ENCODE measurements at places on chromosomes 4 and X.

GRCh38 chr4:120059036-120059435, 7.6 kb downstream of the MAD2L1 start:
- no peak for DNase-seq

DNA sequence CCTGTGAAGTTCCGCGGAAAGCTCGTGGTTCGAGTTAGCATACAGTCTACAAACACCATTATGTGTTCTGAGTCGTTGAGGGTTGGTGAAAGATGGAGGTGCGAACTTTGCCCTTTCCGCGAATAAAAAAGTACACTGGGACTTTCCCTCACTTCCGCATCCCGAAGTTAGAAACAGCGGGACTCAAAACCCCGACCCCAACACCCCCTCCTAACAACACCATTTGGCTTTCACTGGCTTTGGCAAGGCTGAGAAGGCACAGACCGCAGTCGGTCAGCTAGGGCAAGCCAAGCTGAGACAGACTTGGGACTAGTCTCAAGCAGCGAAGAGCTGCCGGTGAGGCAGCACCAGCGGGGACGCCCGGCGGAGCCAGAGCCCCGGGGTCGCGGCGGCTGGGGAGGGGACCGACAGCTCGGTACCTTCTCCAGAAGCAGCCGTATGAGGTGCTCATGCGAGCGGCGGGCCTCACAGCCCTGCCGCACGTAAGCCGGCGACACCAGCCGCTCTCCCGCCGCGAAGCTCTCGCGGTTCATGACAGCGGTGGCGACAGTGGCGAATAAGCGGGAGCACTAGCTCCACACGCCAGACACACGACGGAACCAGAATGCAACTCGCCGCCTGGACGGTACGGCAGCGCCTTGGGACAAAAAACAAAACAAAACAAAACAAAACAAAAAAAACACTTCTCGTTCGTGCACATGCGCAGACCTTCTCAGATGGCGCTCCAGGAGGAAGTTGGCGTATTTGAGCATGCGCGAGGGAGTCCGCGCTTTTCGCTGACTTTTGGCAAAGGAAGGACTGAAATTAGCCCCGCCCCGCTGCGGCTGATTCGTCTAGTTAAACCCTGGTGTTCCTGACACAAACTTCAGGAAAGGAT, at the start of gene SEPSECS:
Gene SEPSECS (minus strand): TSS at position 613 of the 877 bp plus-strand sequence. CDS start 80 bp downstream, at position 533.
- DNase-seq = peak; percentile 99

DNA sequence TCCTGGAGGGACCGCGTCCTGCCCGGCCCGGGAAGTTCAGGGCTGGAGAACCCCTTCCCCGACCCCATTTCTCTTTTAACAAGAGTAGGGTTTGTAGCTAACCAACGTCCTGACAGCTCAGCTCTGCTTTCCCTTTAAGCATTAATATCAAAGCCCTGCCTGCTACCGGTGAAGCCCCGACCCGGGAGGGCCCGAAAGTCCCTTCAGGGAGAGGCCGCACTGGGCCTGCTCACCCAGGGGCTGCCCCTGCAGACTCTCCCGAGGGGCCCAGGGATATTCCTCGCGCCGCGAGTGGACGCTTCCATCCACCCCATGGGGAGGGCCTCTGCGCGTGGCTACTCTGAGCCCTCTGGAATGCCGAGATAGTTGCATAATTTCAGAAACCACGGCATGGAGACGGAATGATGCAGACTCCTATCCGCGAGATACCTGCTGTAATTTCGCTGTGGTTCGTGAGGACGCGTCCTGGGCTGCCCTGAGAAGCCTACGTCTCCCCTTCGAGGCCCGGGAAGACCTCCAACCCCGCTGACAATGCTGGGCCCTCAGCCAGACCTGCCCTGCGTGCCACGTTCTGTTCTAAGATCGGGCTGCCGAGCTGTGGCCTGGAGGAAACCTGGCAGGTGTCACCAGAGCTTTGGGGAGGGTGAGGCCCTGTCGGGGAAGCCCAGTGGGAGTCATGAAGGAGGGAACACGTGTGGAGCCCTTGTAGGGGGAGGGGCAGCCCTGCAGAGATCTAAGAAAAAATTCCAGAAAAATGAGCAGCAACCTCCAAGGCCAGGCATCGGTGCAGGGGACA, 999 bp upstream of the CTBP1 start:
- DNase-seq = peak; percentile 46

GRCh38 chr4:99221980-99222379, 2.9 kb upstream of the ADH6 start:
- DNase-seq = peak; percentile 31

DNA sequence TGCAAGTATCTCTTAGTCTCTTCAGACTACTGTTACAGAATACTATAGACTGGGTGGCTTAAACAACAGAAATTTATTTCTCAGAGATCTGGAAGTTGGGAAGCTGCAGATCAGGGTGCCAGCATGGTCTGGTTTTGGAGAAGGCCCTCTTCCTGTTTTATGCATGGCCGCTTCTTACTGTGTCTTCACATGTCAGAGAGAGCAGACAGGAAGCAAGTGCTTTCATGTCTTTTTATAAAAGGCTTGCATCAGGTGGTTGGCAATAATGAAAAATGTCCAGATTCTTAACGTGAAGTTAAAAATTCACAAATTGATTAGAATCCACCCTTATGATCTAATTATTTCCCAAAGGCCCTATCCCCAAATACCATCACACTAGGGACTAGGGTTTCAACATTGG, 284.9 kb downstream of the RPA4 start:
- DNase-seq = no peak

- DNase-seq = no peak
Measured at GRCh38 chrX:122625239-122625638, 558.8 kb upstream of the GRIA3 start.

DNA sequence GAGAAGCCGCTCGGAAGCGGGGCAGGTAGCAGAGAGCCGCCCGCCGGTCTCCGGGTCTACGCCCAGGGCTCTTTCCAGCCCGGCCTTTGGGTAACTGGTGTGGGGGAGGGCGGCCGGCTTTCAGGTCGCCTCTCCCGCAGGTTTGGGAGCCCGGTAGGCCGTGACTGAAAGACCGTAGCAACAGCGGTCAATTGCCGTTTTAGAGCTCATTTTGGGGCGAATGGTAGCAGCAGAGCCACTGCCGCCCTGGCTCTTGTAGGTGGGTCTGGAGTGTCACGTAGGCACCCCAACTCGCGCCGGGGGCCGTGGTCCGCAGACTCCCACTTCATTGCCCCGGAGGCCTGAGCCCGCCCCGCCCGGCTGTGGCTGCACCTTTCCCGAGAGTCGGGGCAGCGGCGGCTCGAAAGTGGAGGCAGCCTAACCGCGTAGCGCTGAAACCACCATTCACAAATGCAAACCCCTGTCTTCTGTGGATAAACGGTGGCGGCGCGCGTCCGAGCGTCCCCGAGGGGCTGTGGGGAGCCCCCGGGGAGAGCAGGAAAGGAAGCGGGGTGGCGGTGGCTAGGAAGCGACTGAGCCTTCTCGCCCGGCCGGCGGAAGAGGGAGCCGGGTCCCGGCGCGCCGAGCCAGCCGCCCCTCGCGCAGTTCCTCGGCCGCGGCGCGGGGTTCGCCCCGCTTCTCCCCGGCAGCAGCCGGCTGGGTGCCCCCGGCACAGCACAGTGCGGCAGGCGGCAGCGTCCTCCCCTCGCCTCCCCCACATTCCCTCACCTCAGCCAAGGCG, 2185.1 kb upstream of the TENM3 start:
- DNase-seq = peak; percentile 3

GRCh38 chrX:14533867-14534266, 4.5 kb downstream of the GLRA2 start:
- no peak for DNase-seq

GRCh38 chr4:19993242-19993641, 258.5 kb upstream of the SLIT2 start:
- DNase-seq = peak; percentile 59

- DNase-seq = no peak
Measured at GRCh38 chrX:68995386-68995779, 166.6 kb downstream of the EFNB1 start.

GRCh38 chr4:85778632-85779131, 303.7 kb downstream of the ARHGAP24 start:
- DNase-seq = peak; percentile 61

- DNase-seq = peak; percentile 77
Measured at GRCh38 chr4:141246243-141246642, 25.5 kb downstream of the ZNF330 start.

- DNase-seq = peak; percentile 1
Measured at GRCh38 chrX:38726612-38727011, 74.6 kb upstream of the MID1IP1 start.

DNA sequence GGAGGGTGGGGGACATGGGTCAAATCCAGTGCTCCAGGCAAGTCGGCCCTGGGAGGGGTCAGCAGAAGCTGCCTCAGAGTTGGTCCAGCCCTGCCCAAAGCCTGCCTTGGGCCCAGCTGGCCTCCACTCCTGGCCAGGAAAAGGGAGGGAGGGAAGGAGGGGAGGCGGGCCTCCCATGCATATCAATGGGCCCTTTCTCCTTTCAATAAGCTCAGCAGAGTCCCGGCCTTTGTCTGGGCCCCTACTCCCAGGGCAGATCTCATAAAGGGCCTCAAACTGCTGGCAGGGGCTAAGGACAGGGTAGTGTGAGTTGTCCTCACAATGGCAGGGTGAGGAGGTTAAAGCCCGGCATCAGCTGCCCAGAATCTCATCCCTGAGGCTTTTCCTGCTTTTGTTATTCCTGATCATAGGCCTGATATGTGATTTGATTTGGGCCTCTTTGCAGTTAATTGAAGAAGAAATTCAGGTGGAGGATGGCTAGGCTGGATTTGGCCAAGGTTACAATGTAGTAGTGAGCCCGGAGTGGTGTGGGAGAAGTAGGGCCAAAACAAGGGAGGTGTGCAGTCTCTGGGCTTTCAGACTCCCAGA, 121.1 kb upstream of the ATP6AP2 start:
- no peak for DNase-seq

GRCh38 chr4:158778712-158779111, 9.9 kb downstream of the FNIP2 start:
- no peak for DNase-seq

- DNase-seq = no peak
Measured at GRCh38 chr4:79198951-79199587, 126.8 kb downstream of the NAA11 start.

DNA sequence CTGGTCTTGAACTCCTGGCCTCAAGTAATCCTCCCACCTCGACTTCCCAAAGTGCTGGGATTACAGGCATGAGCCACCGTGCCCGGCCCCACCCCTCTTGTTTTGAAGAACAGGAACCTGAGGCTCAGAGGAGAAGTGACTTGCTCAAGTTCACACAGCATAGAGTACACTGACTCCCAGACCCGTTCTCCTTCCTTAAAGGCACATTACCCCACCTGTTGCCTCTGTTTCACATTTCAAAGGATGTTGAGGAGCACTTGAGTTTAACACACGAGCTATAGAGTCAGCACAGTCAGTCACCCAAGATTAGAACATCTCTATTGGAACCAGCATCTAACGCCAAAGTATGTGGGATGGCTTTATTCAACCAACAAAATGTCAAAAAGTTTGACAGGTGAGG, 51.1 kb downstream of the RAI2 start:
- no peak for DNase-seq

DNA sequence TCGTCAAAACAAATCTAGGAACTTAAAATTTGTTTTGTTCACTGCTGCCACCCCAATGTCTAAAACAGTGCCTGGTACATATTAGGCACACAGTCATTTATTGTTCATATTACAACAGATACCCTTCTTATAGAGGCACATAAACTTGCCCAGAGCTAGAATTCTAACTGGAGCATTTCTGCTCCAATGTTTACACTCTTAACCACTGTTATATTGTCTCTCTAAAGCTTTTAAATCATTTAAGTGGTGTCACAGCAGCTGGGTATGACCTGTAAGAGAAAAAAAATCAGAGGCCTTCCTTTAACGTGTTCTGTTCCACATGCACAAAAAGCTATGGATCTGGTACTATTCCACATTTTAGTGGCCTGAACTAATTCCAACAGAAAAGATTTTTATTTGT, 3.0 kb downstream of the UBE2D3 start:
- DNase-seq = no peak

DNA sequence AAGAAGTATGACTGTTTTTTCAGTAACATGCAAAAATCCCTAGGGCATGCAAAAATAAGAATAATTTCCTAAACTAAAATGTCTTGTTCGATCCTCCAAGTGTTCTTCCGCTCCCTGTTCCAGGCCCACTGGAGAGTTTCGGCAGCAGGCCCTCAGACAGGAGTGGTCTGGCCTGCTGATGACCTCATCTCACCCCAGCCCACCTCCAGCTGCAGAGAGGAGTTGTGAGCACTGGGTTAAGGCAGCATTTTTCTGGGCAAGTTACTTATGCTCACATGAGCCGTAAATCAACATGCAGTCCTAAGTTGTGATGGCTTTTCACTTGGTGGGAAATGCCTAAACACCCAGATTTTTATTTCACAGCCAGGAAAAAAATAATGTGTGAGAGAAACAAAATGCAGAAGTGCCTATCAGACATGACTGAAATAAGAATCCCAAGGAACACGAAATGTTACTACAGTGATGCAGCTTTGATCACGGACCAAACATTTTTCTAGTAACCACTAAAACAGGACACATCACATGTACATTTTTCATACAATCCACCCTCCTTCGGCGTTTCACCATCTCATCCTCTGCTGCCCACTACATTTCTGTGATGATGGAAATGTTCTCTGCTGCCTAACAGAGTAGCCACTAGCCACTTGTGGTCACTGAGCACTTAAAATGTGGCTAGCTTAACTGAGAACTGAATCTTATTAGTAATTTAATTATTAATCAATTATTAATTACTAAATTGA, 153.3 kb upstream of the TBL1X start:
- no peak for DNase-seq

DNA sequence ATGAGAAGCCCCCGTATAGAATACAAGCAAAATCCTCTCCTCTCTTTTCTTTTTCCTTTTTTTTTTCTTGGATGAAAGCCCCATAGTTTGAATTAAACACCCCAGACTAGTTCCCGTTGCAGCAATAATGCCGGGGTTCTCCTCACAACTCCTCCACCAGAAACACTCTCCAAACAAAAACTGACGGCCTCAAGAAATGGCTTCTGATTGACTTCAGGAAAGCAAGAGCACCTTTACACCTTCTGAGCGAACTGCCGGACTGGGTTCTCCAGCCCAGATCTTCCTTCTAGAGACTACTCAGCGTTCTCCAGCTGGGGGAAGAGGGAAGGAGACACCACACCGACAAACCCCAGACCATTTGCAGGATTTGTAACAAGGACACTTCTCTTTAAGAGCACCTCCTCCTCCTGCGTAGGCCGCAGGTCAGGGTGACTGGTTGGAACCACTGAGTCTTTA, 4.0 kb downstream of the HAND2 start:
- peak; percentile 63 for DNase-seq

DNA sequence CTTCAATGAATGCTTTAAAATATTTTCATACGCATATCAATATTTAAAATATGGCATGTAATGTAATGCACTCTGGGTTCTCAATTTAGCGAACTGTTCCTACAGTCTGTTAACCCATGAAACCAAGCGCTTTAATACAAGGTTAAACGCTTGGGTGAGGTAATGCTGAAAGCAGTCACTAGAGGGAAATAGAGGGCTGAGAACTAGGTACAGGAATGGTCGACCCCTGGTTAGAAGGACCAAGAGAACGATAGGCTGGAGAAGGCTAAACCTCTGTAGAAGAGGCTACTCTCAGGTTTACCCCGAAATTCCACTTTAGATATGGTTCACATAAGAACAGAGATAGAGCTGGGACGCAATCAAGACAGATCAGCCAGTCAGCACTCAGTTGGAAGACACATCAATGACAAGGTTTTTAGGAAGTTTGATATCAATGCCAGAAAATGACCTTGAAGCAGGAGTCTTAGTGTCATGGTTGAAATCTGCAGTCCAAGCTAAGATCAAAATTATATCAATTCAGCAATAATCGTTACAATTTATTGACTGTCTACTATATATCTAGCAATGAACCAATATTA, 26.9 kb downstream of the ARSJ start:
- DNase-seq = peak; percentile 75

Data from fibroblast of pulmonary artery (primary cell).